Right atrium auricular region (tissue), 2 donors: ENCODE measurements at places on chromosomes 3 and 15. TPM values are rescaled to one million over a fixed set of nuclear protein-coding genes. Genes with fewer than 3 reads are reported as not detected.
A peak's percentile ranks its signal among the peaks of the same experiment; 100 is the strongest.

GRCh38 chr15:89912145-89912673 is 543 bp downstream of the ARPIN start:
- peak overlapping the region; percentile 58 for H3K27ac ChIP-seq
- no peaks in the 10 kb centered on the region for H3K27me3 ChIP-seq
- peaks cover 16% of the 10 kb centered on the region for H3K4me1 ChIP-seq
- H3K36me3 ChIP-seq: peaks cover 5% of the 10 kb centered on the region
- peak; percentile 66 for DNase-seq

Gene EOMES
- not detected for total RNA-seq

Gene RGMA
- 9.9 TPM for total RNA-seq

DNA sequence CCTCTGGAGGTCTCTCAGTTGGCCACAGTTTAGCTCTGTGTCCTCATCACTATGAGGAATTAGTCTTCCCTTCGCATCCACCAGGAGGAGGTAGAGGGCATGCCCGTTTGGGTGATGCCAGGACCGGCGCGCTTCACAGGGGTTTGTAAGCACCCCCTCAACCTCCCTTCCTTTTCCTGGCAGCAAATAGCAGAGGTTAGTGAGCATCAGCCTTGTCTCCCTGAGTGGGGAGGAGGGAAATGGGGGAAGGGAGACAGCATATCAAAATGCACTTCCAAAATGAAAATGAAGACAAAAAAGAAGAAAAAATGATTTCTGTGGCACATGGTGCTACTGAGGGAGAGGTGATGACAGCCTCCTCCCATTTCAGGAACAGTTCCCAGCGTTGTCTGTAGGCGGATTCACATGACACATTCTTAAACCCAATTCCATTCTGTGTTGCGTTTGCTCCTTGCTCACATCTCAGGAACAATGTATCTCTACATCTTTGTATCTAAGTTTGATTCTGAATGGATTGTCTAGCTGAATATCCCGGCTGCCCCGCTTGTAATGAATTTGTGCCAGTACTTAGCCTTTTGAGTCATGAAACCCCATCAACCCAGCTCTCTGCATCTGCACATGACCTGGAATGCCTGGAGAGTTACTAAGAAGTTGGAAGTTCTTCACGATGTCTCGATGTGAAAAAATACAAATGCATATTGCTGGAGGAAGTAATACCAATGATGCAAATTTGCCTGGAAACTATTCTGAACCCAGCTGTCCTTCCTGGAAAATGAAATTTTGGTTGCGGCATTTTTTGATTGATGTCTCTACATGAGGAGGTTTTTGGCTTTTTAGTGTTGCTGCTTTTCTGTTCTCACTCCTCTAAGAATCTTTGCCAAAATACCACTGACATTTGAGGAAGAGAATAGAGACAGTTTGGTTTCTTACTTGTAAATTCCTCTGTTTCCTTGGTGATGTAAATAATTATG is 45.2 kb downstream of the TYRO3 start:
- H3K4me3 ChIP-seq: peak overlapping the region; percentile 15
- peak; percentile 78 for DNase-seq
- no peak overlapping the region for H3K27ac ChIP-seq
- peaks cover 10% of the 10 kb centered on the region for H3K4me1 ChIP-seq
- H3K36me3 ChIP-seq: no peaks in the 10 kb centered on the region
- no peaks in the 10 kb centered on the region for H3K27me3 ChIP-seq

DNA sequence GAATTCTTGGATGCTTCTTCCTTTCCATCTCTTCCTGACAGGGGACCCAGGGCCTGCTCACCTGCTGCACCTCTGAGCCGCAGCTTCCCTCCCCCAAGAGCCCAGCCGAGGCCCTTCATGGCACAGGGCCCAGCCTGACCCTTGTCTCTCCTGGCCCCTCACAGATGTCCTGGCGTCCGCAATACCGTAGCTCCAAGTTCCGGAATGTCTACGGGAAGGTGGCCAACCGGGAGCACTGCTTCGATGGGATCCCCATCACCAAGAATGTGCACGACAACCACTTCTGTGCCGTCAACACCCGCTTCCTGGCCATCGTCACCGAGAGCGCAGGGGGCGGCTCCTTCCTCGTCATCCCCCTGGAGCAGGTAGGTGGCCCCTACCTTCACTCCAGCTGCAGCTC is 66.2 kb downstream of the CORO2B start:
- peaks cover 17% of the 10 kb centered on the region for H3K4me1 ChIP-seq
- no peak for DNase-seq
- no peak overlapping the region for H3K4me3 ChIP-seq
- H3K36me3 ChIP-seq: no peaks in the 10 kb centered on the region
- no peaks in the 10 kb centered on the region for H3K27me3 ChIP-seq

GRCh38 chr3:143584474-143584873 is 263.8 kb downstream of the SLC9A9 start:
- H3K27me3 ChIP-seq: no peaks in the 10 kb centered on the region
- no peaks in the 10 kb centered on the region for H3K4me1 ChIP-seq
- no peaks in the 10 kb centered on the region for H3K36me3 ChIP-seq

GRCh38 chr3:21989341-21990042 is 238.5 kb upstream of the ZNF385D start:
- H3K4me3 ChIP-seq: no peak overlapping the region
- no peak overlapping the region for H3K27ac ChIP-seq
- H3K27me3 ChIP-seq: no peaks in the 10 kb centered on the region
- DNase-seq: no peak

DNA sequence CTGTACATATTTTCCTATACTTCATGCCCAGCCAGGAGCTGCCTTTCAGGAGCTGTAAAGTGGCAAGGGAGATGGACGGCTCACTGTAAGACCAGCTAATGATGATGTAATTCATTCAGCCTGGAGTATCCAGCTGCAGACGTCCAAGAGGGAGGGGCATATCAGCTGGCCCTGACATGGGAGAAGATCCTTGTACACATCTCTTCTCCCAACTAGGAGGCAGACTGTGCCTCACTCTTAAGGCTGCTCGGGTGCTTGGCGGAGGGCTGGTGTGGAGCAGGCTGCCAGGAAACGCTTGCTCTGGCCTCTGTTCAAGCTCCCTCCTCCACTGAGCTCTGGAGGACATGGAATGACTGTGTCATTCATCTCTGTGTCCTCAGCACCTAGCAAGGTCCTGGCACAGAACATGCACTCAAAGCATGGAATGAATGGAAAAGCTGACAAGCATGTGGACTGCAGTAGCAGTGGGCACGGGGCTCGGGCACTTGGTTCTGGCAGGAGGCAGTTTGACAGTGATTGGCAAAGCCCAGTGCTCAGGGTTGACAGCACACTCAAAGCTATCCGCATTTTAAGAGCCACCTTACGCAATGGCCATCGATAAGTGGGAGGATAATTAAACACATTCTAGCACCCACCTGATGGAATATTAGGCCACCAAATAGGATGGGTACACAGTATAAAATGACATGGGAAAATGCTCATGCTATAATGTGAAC is 72.4 kb downstream of the TBC1D2B start:
- no peaks in the 10 kb centered on the region for H3K4me1 ChIP-seq
- H3K27ac ChIP-seq: peak overlapping the region; percentile 36
- peaks cover 36% of the 10 kb centered on the region for H3K36me3 ChIP-seq
- DNase-seq: peak; percentile 86
- H3K4me3 ChIP-seq: no peak overlapping the region

Gene ISLR2
- total RNA-seq: 0.31 TPM

Gene ZNF80
- total RNA-seq: not detected

Gene RYR3
- total RNA-seq: 0.11 TPM

Gene PLA2G4F
- 3.0 TPM for total RNA-seq

DNA sequence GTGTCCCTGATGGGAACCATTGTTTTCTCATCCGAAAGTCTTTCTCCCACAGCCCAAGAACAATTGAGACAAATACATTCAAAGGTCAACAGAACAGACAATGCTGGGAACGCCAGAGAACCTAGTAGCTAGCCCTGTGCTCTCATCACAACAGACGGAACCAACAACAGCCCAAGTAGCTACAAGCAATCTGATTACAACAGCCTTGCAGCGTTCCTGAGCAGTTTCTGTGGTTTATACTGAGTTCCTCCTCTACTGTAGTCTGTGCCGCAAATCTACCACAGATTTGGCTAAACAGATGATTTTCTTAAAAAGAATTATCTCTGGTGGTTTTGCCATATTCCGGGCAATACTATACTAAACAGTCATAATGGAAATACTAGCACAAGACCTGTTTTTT is 435.6 kb downstream of the MECOM start:
- no peaks in the 10 kb centered on the region for H3K36me3 ChIP-seq
- H3K27ac ChIP-seq: peak overlapping the region; percentile 56
- H3K4me1 ChIP-seq: peaks cover 19% of the 10 kb centered on the region
- H3K27me3 ChIP-seq: no peaks in the 10 kb centered on the region

Gene RNF7
- 64.9 TPM for total RNA-seq

Gene SCAANT1
- not detected for total RNA-seq

Gene GOLGA8G
- total RNA-seq: not detected

Gene TEX55
- total RNA-seq: not detected

Gene MORC1
- not detected for total RNA-seq

Gene ANKUB1
- total RNA-seq: not detected

DNA sequence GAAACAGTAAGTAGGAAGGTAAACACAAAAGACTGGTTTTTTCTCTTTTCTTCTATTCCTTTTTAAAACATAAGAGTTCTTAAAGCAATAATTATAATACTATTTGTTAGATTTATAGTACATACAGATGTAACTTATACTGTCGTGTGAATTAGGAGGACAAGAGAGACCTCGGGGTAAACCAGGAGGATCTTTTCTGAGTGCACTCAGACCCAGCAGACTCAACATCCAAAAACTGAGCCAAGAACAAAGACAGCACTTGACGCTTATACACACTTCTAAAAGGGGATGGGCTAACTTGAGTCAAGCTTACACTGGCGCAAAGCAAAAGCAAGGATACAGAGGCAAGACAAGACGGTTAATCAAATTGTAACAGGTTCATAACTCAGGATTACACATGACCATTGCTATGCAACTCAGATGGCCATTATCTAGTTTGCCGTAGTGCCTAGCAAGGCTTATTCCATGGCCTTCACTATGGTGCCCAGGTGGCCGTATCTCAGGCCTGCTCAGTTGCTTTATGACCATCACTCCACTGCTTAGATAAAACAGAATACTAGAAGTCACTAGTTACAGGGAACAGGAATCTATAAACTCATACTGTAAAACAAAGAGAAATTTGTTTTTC is 18.6 kb downstream of the MTHFS start:
- no peak overlapping the region for H3K4me3 ChIP-seq
- H3K27ac ChIP-seq: no peak overlapping the region
- H3K36me3 ChIP-seq: peaks cover 16% of the 10 kb centered on the region
- DNase-seq: no peak

GRCh38 chr3:28726840-28727239 is 378.2 kb upstream of the AZI2 start:
- H3K4me3 ChIP-seq: no peak overlapping the region
- no peaks in the 10 kb centered on the region for H3K36me3 ChIP-seq

- DNase-seq: no peak
- no peaks in the 10 kb centered on the region for H3K36me3 ChIP-seq
- H3K27me3 ChIP-seq: no peaks in the 10 kb centered on the region
- H3K4me1 ChIP-seq: no peaks in the 10 kb centered on the region
- no peak overlapping the region for H3K27ac ChIP-seq
- H3K4me3 ChIP-seq: no peak overlapping the region
Observed at GRCh38 chr15:43239732-43240491, 19.1 kb upstream of the EPB42 start.

DNA sequence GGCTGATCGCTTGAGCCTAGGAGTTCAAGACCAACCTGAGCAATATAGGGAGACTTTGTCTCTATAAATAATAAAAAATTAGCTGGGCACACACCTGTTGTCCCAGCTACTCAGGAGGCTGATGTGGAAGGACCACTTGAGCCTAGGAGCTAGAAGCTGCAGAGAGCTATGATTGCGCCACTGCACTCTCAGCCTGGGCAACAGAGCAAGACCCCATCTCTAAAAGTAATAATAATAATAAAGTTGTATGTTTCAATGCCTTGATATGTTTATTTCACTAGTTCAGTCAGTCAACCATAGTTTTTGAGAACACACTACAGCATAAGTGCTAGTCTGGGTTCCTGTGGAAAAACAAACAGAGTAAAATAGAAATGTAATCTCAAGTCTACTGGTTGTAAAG is 36.5 kb downstream of the IGF2BP2 start:
- H3K4me1 ChIP-seq: no peaks in the 10 kb centered on the region
- H3K4me3 ChIP-seq: no peak overlapping the region
- H3K27me3 ChIP-seq: no peaks in the 10 kb centered on the region
- no peak overlapping the region for H3K27ac ChIP-seq
- DNase-seq: no peak
- H3K36me3 ChIP-seq: no peaks in the 10 kb centered on the region

DNA sequence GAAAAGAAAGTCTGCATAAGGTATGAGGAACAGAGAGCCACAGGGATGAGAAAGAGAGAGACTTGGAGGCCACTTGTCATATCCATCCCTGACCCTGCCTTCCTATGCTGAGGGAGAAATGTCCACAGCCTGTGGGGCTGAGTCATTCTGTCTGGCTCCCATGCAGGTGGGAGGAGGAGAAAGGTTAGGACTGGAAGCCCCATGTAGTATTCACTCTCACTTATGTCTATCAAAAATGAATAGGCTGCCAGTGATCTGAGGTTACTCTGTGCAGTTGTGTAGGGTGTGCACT is 71.3 kb downstream of the RAB11A start:
- peak overlapping the region; percentile 5 for H3K27ac ChIP-seq
- H3K36me3 ChIP-seq: no peaks in the 10 kb centered on the region
- H3K4me3 ChIP-seq: no peak overlapping the region
- H3K27me3 ChIP-seq: no peaks in the 10 kb centered on the region
- peaks cover 5% of the 10 kb centered on the region for H3K4me1 ChIP-seq

Gene DAZL
- total RNA-seq: not detected

DNA sequence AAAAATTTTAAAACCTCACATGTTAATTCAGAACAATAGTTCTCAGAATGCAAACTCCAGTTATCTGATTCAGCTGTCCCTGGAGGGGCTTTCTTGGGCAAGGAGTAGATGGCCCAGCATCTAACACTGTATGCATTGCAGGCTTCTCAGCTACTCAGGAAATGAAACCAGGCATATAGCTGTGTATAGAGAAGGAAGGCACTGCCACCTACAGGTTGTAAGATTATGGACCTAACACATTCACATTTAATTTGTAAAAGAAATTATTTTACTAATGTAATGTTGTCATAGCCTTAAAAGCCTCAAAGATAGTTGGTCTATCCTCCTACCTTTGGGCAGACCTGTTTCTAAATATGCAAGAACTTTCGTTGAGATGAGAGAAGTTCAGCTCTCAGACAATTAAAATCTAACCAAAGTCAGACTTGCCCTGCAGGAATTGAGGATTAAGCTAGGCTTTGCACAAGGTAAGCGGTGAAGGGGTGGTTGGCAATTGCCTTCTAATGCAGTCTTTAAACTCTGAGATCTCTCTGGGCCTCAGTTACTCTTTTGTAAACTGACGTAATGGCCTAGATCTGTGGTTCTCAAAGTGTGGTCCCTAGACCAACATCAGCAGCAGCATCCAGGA is 132.8 kb upstream of the SLC24A5 start:
- DNase-seq: no peak
- no peaks in the 10 kb centered on the region for H3K4me1 ChIP-seq
- H3K27me3 ChIP-seq: no peaks in the 10 kb centered on the region
- H3K4me3 ChIP-seq: no peak overlapping the region
- no peak overlapping the region for H3K27ac ChIP-seq

- peak; percentile 81 for DNase-seq
- H3K36me3 ChIP-seq: no peaks in the 10 kb centered on the region
- peak overlapping the region; percentile 78 for H3K27ac ChIP-seq
Observed at GRCh38 chr3:12954891-12955650, 113.7 kb upstream of the RPL32 start.

Gene HEMK1
- 7.2 TPM for total RNA-seq

Gene CXCR6
- total RNA-seq: 1.2 TPM

Gene CASR
- total RNA-seq: not detected
